SK-N-SH (cell line): ENCODE measurements at places on chromosomes 12 and 14.

DNA sequence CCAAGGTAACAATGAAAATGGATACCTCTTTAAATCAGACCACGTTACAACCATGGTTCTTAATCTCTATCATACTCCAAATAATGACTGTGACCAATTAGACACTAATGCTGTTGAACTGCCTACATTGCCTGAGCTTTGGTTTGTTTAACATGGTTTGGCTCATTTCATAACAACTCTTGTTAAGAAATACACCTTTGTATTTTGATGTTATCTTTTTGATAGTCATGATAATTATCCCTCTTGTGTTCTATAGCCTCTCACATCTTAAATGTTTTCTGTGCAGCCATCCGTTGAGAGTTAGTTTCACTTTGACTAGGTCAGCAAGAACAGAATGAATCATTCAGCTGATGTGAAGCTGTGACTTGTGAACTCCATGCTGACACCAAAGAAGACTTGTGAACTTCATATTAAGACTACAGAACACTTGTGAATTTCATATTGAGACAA, 75.5 kb upstream of the RERGL start:
- DNase-seq, result no peak

DNA sequence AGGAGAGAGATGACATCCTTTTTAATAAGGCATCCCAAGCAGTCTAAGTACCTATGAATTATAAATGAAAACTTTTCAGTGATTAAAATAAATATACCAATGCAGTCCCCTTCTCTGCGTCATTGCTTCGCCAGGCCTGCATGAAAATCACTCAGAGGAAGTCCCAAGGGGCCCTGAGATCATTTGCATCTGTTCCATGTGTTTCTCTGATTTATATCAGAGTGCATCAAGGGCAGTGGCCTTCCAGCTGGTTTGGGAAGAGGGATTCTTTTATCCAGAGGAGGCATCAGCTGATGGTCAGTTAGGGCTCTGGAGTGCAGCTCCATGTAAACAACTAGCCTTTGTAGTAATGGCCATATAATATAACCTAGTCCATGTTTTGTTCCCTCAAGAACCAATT, 210.1 kb downstream of the RGS6 start:
- no peak for DNase-seq

GRCh38 chr12:10614056-10614370, 604 bp upstream of the MAGOHB start:
- peak; percentile 5 for DNase-seq

GRCh38 chr12:89344043-89344861, 8.0 kb downstream of the DUSP6 start:
- no peak for DNase-seq

- peak; percentile 57 for DNase-seq
These were observed 905 bp downstream of the CISTR start for GRCh38 chr12:53750812-53751335.

- DNase-seq, result no peak
These were observed 454.8 kb downstream of the AEBP2 start for GRCh38 chr12:19894050-19894449.

DNA sequence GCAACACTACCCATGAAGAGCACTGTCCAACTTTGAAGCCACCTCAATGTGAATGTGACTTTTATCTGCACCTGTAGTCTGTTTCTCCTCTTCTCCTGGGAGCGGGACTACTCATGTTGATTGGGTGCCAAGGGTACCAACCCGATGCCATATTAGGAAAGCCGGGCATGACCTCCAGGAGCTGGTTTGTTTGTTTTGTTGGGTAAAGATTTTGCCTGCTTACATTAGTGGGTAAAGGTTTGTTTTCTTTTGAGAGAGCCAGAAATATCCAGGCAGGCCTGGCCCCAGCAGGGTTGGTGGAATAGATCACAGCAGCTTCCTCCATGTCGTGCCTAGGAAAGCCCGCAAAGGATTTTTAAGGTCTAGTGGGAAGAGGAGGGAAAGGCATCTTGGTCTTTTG, 19.7 kb upstream of the ITPK1 start:
- no peak for DNase-seq

DNA sequence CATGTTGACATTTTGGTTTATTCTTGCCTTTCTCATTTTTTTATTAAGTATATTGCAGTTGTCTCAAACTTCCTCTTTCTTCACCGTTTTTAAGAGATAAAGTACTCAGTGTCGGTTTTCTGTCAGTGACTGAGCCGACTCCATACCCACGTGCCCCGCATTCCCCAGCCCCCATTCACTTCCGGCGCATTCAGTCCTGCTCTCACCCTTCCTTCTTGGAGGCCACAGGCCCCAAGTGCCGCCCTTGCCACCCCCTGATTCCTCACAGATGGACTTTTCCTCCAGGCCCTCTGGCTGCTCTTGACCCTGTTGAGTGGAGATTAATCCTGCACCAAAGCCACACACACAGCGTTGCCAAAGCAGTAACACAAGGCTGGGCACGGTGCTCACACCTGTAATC, 19.1 kb upstream of the DNAH10 start:
- no peak for DNase-seq

DNA sequence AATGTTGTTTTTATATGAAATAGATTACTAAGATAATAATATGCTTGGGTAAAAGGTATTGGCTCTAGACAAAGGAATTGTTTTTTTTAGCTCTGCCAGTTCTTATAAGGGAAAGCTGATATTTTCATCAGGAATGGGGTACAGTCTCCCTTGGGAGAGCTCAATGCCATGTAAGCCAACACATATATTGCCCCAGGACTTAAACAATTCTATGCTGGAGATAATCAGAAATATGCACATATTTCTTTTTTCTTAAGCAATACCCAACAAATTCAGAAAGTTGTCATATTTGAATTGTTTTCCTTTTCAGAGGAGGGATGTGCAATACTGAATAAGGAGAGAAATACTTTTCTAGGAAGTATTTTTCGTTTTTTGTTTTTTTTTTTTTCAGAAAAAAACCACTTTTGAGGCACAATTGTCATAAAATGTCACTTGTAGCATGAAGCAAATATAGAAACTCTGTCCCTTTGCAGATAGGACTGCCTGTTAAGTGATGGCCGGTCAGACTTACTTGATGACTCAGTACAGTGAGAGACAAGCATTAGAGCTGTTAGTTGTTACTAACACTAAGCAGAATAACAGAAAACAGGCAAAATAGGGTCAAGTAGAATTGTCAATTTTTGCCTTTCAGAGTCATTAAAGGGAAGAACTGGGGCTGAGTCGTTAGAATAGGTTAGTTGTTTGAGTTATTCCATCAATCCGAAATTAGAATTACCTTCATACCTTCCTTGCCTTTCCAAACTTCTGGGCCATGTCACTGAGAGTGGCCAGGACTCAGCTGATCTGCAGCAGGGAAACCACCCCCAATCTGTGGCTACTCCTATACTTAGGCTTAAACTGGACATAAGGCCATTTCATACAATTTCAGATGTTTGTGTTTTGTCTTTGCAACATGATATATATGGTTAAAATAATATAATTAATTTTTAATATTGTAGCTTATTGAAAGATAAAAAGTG, 168.1 kb downstream of the SLC38A4 start:
- DNase-seq, result no peak

DNA sequence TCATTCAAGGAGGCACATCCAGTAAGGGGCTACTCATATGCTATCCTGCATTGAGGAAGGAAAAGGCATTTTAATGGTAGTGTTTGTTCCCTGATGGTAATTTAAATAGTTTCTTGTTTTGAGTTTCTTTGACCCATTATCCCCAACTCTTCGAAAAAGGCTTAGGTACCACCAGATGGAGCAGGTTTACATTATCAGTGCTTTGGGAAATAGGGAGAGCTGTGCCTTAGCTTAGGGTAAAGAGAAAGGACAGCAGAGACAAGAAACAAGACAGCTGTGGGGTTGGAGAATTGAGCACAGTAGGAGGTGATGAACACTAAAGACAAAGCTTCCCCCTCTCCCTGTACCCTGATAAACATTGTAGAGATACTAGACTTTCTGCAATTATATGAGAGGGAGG, 29.1 kb upstream of the HELB start:
- DNase-seq, result no peak

- DNase-seq, result no peak
These were observed 22.4 kb downstream of the PXN start for GRCh38 chr12:120242971-120243699.

DNA sequence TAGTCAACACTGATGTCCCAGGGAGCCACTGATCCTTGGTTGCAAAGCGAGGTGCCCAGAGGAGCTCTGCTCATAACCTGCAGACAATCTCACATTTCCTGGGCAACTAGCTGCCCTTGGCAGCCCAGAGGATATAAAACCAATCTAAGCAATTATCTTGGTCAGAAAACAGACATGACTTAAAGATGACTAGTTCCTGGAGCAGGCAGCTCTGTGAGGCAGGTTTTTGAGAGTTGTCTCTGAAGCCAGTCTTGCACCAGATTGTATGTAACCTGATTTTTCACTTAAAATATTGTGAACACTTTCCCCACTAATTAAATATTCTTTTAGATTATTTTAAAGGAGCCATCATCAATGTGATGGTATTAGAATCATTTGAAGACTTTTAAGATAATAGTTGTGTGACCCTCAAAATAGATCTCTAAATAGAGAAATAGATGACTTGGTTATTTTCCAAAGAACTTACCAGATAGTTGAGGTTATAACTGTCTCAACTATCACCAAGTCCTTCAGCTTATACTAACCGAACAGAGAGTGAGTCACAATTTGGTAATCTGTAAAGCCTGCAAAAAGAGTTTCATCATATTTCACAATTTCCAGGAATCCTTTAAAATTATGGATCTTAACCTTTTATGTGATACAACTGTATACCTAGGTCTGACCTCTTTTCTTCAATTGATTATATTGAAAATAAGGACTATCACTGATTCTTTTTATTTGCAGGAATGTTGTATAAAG, 75.9 kb downstream of the LIN7A start:
- DNase-seq, result no peak

DNA sequence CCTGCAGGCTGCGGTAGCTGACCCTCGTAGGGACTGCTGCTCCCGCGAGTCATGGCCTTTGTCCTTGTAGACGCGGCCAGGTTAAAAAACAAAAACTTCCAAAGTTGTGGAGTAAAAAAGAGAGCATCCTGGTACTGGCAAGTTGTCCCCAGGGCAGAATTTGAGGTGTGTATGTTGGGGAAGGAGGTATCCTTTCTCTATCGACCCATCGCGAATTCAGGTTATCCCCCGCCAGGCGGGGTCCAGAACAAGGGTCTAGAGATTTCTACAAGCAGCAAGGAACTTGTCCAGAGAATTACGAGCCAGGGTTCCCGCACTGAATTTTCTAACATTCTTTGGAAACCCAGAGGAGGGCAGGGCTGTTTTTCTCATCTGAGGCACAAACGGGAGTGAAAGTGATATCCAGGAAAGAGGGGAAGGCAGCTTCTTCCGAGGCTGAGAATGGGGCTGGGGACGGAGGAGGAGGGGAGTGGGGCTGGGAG, 16.3 kb downstream of the TBX3 start:
- no peak for DNase-seq

DNA sequence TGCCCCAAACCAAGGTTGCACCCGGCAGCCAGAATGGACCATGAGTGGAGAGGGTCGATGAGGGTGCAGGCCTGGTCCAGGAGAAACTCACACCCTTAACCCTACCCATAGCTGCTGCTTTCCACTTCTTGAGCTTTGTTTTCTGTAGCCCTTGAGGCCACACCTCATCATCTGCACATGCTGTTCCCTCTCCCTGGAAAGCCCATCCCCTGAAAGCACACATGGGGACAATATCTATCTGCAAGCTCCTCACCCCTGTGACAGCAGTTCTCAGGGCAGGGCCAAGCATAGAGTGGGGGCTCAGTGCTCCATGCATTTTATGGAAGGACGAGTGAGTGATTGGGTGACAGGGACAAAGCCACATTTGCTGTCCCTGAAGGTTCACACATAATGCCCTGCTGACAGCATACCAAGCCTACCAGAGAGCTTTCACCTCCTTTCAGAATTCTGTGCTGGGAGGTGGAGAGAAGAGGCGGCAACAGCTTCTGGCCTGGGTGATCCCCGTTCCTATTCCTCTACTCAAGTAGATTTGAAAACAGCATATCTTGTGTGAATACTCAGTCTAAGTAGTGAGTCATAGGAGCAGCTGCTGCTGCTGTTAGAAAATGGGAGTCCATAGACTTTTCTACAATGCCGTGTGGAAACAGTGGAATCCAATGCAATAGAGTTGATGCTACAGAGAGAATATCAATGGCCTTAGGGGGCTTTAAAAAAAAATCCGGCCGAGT, 44.6 kb downstream of the SRGAP1 start:
- no peak for DNase-seq

GRCh38 chr14:32382704-32383103, 53.6 kb downstream of the AKAP6 start:
- DNase-seq, result peak; percentile 34

- no peak for DNase-seq
These were observed 5.0 kb upstream of the DDX47 start for GRCh38 chr12:12807970-12808702.

DNA sequence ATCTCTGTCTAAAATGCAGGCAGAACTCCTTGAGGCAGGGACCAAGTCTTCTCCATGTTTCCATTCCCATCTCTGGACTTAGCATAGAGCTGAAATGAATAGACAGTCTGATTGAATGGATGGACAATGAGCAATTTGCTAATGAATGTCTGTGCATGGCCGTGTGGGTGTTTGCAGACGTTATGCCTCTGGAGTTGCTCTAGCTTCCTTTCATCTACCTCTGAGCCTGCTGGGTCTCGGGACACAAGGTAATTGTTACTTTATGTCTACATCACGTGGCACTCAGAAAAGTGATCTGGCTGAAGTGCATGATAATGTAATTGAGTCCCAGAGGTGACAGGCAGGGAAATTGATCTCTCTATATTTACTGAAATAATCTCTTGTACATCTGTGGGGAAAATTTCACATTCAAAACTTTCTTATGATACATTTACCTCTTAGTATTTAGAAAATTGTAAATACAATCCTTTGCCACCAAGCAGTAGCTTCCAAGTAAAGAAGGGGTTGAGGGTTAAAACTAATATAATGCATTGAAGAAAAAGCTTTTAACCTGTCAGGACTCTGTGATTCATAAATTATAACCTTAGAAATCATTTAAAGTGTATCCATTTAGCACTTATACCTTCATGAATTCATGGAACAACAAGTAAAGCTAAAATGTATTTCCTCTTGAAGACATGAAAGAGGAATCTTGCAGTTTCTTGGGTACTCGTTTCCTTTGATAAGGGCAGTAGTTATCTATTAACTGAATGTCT, 424.1 kb downstream of the APAF1 start:
- no peak for DNase-seq
